ENCODE measurements at places on chromosomes 12 and 14.
A peak's percentile ranks its signal among the peaks of the same experiment; 100 is the strongest.

GRCh38 chr14:106651016-106651415 is 1124.6 kb downstream of the TMEM121 start:
- DNase-seq: no peak

DNA sequence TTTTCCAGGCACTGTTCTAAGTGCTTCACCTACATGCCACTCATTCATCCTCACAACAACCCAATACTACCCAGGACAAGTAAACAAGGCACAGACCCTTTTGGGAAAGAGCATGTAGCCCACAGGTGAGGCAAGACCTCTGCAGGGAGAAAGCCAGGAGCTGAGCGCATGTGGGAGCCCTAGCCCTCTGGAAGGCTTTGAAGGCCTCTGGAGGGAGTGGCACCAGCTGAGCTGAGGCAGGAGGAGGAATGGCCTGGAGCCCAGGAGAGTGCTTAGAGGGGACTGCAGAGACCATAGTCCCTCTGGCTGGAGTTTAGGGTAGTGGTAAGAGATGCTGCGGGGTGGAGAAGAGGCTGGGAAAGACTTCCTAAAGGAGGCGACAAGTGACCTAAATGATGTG is 516.5 kb downstream of the FUT8 start:
- no peak for DNase-seq

GRCh38 chr14:65195042-65195719 is 92.9 kb upstream of the MAX start:
- no peak for DNase-seq

DNA sequence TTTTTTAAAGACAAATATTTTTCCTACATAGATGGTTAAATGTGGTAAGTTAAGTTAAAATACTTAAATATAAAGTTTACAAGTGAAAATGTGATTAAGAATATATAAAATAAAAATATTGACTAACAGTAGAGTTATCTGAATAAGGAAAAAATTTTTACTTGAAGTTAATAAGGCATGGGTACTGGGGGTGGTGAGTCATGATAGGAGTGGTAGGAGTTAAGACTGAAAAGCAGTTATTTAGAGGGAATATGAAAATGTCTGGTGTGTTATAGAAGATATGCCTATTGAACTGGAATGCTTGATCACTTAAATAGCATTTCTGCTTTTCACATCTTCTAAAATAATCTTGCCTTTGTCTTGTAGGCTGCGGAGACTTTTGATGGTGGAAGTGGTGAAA is 68.7 kb downstream of the CCDC91 start:
- no peak for DNase-seq

DNA sequence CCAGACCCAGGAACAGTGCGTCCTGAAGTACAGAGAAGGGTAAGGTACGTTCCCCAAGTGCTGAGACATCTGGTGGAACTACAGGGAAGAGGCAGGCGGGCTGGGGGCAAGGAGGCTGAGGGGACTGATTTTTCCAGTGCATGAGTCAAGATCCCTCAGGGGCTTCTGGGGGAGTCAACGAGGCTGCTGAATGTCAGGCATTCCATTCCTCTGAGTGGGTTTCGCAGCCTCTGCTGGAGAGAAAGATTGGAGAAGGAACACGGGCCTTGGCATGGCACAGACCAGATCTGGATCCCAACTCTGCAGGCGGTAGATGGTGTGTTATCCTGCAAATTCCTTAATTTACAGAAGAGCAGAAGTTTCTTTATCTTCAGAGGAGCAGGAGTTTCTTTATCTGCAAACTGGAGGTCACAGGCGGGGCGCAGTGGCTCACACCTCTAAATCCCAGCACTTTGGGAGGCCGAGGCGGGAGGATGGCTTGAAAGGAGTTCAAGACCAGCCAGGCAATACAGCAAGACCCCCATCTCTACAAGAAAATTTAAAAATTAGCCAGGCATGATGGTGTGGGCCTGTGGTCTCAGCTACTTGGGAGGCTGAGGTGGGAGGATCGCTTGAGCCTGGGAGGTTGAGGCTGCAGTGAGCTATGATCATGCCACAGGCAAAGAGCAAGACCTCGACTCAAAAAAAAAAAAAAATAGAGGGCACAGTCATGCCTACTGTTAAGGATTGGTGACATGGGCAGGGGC is 132.6 kb upstream of the MAP1LC3B2 start:
- DNase-seq: no peak

- no peak for DNase-seq
Measured at GRCh38 chr14:83842547-83842946, 1687.4 kb upstream of the FLRT2 start.

GRCh38 chr14:90382491-90383125 is 14.2 kb upstream of the CALM1 start:
- peak; percentile 62 for DNase-seq

- no peak for DNase-seq
Measured at GRCh38 chr12:25271486-25272098, 20.9 kb upstream of the KRAS start.

DNA sequence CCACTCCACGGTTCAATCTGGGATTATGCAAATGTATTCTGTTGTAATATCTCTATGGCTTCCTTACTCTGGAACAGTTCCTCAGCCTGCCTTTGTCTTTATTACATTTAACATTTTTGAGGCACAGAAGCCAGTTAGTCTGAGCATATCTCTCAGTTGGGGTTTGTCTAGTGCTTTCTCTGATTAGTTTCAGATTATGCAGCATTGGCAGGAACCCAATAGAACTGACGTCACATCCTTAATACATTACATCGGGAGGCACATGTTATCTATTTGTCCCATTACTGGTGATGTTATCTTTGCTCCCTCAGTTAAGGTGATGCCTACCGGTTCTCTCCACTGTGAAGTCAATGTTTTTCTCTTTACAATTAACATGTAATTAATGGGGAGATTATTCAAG is 62.4 kb downstream of the PPM1A start:
- DNase-seq: no peak

DNA sequence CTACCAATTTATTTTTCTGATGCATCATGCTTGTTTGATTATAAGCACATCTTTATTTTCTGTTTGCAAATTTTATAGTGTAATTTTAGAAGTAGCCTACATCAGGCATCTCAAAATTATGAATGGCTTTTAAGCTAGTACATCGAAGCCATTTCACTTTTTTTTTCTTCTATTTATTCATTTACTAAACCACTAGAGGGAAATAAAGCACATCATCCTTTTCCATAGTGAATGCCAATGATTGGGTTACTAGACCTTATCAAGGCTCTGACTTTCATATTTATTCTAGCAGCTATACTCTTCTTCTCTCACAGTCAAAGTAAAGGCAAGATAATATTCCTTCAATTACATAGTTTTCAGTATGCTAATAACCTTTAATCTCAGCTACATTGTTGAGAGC is 736.4 kb upstream of the LRFN5 start:
- no peak for DNase-seq

DNA sequence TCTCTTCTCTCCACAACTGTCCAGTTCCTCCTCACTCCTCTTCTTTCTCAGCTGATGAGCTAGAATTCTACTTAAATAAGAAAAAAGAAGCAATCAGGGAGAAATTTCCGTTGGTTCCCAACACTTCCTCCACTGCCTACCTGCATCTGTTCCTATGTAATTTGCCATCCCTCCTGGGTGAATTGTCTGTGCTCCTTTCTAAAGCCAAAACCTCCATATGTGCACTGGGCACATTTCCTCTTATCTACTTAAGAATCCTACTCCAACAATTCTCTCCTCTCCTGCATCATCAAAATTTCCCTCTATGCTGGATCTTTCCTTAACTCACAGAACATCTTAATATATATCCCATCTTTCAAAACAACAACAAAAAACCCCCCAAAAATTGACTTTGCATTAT is 35.2 kb downstream of the GPR65 start:
- no peak for DNase-seq

DNA sequence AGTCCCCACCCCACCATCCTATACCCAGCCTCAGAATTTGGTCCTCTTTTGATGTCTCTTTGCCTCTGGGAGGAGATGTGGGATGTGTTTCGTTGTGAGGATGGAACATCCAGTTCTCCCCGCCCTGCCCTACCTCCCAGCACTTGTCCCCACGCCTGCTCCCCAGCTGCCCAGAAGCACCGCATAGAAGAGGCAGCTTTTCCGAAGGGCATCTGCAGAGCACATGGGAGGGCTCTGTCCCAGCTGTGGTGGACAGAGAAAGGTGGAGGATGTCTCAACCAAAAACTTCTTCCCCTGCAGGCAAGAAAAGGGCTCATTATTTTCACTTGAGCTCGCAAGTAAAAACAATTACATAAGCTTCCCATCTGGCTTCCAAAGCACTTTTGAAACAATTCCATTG is 302.6 kb downstream of the PCNX1 start:
- DNase-seq: no peak

DNA sequence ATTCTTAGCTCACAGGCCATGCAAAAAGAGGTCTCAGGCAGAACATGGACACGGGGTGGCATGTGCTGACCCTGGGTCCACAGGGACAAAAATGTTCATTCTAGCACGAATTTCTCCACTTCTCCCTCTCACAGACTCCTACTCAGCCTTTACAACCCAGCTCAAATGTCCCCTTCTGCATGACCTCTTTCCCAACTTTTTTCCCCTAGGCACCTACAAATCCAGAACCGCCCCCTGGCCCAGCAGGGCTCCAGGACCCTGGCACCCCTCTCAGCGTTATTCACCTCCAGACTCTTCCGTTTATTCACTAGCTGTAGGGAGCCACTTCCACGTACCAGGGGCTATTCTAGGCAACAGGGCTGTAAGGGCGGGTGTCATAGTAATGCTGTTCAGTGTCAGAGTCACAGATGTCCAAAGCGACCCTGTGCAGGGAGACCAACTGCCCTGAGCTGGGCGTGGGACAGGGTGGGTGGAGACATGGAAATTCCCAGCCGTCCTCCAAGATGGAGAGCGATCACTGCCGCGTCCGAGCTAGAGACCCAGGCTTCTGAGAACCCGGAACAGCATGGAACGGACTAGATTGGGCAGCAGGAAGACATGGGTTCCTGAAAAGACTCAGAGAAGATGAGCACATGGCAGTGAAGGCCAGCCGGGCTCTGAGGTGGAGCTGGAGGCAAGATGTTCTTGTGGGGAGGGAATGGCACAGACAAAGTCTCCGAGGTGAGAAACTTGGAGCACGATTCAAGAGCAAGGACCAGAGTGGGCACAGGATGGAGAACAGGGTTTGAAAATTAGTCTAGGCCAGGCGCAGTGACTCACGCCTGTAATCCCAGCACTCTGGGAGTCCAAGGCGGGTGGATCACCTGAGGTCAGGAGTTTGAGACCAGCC is 274.9 kb upstream of the RTL1 start:
- DNase-seq: no peak

DNA sequence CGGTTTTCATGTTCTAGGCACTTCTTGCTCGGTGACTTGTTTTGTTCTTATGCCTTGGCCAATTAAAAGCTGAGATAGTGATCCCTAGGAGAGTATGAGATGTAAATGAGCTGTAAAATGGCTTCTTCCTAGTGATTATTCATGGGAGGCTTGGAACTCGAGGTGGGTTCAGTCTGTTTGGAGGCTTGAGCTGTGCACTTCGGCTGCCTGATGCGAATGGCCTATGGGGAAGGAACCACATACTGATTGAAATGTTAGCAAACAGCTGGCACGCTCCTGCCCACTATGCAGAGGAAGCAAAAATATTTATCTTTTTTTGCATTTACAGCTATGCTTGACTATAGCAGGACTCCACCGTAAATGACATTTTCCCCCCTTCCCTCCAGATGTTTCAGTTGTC is 75.5 kb downstream of the PLXNC1 start:
- no peak for DNase-seq

DNA sequence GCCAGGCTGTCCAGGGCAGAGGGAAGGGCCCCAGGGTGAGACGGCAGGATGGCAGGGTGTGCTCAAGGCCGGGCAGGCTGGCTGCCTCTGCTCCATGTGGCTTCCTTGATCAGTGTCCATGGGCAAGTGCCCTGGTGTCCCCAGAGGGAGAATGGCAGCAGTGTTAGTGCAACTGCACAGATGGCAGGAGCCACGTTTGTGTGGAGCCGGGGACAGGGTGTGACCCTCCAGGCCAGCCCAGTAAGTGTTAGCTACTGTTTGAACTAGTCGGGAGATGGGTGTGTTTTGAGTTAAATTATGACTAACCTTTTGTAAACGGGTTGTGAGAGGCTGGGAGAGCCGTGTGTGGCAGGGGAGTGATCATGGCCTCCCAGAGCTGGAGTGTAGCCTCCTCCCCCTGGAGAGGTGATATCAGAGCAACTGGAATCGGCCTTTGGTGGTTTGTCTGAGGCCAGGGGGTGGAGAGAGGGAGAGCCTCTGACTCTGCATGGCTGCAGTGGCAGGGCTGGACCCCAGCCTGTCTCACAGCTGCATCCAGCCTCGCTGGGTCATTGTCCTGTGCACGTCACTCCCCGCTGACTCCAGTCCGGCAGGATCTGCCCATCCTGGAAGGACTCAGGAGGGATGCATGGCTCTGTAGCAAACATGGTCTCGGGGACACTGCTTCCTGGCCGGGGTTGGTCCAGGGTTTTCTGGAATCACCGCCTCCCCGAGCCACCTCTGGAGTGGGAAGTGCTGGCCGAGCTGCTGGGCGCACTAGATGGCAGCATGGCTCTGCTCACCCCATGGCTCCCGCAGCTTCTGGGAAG is 27.8 kb downstream of the AACS start:
- DNase-seq: no peak

DNA sequence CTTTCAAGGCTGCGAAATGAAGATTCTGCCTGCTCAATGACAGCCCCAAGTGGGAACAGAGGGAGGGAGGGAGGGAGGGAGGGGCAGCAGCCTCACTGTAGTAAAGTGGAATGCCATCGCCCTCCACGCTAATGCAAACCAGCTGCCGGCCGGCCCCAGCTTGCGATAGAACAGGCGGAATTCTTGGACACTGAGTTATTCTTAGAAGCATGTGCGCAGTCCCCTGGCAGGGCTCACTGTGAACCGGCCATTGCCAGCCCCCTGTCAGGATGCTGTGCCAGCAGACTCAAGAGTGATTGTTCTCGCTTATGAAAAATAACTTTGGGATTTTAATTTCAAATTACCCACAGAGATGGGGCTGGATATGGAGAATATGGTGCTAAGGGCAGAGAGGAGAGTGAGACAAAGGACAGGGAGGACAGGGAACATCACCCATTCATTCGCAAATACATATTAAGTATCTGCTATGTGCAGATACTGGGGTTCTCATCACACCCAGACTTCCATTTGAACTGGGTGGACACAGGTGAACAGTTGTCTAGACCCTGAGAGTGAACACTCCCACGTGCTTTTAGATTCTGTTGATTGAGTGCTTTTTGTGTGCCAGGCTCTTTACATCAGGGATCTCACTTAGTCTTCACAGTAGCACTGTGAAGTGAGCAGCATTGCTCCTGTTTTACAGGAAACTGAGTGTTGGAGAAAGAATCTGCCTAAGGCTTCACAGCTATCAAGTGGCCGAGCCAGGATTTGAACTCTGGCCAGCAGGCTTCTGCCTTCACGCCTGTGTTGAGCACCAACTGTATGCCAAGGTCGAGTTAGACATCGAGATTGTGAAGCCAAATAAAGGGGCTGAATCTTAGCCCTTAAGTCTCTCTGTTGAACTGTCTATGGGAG is 192.9 kb downstream of the C12orf75 start:
- no peak for DNase-seq

GRCh38 chr12:6424866-6425265 is 19.9 kb upstream of the CD27 start:
- no peak for DNase-seq

DNA sequence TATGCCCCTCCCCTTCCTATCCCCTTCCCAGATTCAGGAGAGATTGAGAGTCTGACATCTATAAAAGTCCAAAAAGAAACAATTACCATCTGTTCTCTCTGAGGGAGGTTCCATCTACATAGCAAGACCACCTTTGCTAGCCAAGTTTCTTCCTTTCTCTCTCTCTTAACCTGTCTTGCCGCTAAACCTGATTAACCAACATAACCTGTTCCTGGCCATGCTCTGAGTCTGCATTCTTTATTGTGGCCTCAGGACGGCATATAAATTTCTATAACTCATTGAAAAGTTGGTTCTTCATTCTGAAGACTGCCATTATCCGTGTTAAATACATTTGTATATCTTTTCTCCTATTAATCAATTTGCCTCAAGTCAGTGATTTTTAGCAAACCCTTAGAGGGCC is 594.0 kb downstream of the KCNH5 start:
- DNase-seq: no peak
